CD4-positive, alpha-beta T cell treated with Interleukin-4 for 1 hour (primary cell): ENCODE measurements at places on chromosomes 5 and 9.

DNA sequence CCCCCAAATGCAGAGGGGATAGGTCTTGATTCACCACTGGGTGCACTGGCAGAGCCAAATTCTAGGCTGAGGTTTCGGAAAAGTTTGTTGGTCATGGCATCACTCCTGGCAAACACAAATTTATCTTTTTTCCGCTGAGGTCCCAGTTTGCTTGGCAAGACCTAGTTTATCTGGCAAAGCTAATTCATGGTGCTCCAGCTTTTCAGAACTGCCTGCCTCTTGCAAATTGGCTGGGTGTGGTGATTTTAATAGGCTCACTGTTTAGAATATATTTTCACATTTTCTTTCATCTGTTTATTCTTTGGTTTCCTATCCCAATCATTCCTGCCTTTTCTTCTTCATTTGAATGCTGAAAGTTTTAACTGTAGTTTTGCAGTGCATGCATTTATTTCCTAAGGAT, 50.5 kb upstream of the MAMDC2 start:
- DNase-seq, result no peak

DNA sequence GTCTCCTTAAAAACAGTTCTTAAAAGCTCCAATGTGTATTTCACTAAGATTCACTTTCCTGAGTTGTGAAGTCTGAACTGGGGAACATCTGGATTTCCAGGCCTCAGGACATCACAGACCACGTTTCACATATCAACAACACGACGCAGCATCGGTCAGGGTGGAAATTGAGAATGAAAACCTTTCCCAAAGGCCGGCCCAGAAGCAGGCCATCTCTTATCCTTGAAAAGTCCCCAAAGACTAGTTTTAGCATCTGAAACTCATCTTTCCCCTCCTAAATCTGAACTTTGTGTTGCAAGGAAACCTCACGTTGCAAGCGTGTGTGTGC, 96.4 kb upstream of the COL5A1 start:
- DNase-seq, result no peak

DNA sequence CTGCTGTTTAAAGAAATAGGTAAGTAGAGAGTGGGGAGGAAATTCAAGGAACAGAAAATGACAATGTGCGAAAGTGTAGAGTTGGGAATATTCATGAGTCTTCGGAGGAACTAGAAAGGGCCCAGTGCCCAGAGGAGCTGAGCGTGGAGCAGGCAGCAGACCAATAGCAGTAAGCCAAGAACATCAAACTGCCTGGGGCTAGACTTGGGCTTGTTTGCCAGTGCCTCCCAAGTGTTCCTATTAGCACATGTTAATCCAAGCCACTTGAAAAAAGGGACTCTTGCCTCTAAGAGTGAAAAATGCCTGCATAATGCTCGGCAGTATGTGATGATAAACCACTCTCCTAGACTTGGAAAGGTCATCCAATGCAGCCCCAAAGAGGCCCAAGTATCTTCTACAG, 1.2 kb upstream of the TAL2 start:
- DNase-seq, result no peak

- no peak for DNase-seq
Measured at GRCh38 chr5:5050801-5051200, 89.3 kb upstream of the ADAMTS16 start.

DNA sequence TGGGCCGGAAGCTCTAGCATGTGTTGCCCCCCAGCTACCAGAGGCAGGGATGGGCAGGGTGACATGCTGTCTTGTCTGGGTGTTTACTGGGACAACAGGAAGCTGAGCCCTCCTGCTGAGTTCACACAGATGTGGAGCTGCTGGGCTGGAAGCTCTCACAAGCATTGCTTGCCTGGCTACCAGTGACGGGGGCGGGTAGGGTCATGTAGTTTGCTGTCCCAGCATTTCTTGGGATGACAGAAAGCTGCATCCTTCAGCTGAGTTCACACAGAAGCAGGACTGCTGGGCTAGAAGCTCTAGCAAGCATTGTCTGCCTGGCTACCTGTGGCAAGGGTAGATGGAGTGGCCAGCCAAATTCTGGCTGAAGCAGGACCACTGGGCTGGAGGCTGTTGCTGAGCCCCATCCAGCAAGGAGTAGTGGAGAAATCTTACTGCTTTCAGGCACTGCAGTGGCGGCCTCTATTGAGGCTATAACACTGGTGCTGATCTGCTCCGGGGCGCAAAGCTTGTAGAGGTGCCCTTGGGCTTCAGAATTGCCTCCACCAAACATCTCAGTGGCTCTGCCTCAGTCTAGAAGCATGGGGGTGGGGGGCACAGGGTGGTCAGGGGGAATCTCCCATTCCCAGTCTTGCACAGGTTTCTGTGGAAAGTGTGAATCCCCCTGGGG, 25.1 kb downstream of the POLK start:
- DNase-seq, result no peak

GRCh38 chr9:18610956-18611355, 137.0 kb downstream of the ADAMTSL1 start:
- no peak for DNase-seq

DNA sequence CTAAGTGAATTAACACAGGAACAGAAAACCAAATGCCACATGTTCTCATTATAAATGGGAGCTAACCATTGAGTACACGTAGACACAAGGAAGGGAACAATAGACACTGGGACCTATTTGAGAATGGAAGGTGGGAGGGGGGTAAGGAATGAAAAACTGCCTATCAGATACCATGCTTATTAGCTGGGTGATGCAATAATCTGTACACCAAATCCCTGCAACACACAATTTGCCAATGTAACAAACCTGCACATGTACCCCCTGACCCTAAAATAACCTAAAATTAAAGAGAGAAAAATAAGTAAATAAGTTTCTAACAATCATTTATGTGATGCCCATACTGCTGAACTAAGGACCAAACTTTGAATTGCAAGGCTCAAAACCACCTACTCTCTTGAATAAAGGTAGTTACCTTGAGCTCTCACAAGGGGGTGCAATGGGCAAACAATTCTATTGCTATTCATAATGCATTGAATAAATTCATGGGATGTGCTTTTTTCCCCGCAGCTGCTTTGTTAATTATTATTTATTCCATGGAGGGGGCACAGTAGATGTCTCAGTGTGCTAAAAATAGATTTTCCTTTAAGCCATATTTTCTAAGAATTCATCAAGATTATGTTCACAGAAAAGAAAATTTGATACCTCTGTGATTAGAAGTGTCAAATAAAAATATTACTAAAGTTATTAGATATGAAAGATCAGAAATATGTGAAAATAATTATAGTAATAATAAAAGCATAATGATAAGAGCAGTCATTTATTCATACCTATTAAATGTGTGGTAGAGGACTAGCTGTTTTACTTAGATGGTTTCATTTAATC, 76.2 kb upstream of the PTPN3 start:
- DNase-seq, result peak; percentile 11

- DNase-seq, result no peak
Measured at GRCh38 chr9:113935677-113936380, 59.7 kb downstream of the ZNF618 start.

DNA sequence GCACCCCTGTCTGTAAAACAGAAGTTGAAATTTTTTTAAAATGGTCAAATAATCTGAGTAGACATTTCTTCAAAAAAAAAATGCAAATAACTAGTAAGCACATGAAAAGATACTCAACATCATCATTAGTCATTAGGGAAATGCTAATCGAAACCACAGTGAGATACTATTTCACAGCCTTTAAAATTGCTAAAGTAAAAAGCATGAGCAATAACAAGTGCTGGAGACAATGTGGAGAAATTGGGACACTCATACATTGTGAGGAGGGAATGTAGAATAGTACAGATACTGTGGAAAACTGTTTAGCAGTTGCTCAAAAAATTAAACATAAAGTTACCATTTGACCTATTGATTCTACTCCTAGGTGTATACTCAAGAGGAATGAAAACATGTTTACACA, 58.4 kb upstream of the RUSC2 start:
- no peak for DNase-seq

DNA sequence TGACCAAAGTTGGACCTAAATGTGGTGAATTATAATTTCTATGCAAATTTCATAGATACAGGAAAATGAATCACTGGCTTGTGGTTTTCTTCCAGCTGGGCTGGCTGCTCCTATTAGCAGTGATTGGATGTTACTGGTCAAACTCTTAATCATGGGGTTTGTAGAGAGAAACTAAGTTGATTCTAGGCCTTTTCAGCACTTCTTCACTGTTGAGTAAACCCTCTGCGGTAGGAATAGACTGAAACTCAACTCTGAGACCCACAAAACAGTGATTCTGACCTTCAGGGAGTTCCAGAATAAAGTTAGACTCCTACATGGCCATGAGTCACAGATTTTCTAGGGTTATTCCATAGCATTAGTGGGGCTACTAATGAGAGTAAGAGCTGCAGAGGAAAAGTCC, 47.9 kb upstream of the FKTN start:
- no peak for DNase-seq

- no peak for DNase-seq
Measured at GRCh38 chr9:79432485-79432884, 139.3 kb upstream of the TLE4 start.

- no peak for DNase-seq
Measured at GRCh38 chr5:170741801-170742200, 41.7 kb upstream of the GABRP start.

- peak; percentile 77 for DNase-seq
Measured at GRCh38 chr5:177309351-177310191, 2.1 kb downstream of the MXD3 start.
